Colonic mucosa (tissue), 4 donors: ENCODE measurements at places on chromosomes 4 and X. TPM values are rescaled to one million over a fixed set of nuclear protein-coding genes. Genes with fewer than 3 reads are reported as not detected.
A peak's percentile ranks its signal among the peaks of the same experiment; 100 is the strongest.

DNA sequence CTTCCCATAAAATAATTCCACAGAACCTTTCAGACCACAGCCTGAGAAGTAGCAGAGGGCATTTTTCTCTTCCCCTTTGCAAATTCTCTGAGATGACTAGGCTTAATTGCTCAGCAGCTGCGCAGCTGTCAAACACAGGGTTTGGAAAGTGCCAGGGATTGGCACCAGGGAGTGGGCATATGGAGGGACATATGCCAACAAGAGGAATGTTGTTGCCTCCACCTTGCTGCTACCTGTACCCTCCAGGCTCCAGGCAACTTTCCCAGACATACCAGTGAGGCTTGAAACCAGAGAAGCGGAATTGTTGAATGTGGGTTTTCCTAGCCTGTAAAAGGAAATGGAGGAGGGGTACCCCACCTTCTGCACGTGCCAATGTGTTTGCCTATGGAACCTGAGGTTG is 256.2 kb upstream of the GPR101 start:
- no peak for DNase-seq

GRCh38 chr4:151519728-151520415 is 110.9 kb downstream of the FHIP1A start:
- DNase-seq, result no peak

- no peak for DNase-seq
Observed at GRCh38 chr4:101993002-101993841, 202.7 kb downstream of the BANK1 start.

DNA sequence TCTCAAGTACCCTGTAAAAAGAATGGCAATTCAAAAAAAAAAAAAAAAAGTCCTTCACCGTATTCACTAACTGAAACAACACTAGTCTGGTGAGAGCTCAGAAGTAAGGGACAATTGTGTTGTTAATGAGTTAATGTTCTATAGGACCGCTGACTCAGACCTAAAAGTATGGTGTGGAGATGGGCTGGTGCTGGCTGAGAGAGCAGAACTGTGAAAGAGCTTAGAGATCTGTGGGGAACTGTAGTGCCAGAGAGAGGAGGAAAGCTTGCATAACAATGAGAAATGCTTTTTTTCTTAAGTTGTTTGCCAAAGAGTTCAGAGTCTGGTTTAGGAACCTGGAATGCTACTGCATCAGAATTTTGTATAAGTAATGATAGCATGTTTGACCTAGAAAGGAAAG is 65.1 kb downstream of the LHFPL1 start:
- DNase-seq, result no peak

DNA sequence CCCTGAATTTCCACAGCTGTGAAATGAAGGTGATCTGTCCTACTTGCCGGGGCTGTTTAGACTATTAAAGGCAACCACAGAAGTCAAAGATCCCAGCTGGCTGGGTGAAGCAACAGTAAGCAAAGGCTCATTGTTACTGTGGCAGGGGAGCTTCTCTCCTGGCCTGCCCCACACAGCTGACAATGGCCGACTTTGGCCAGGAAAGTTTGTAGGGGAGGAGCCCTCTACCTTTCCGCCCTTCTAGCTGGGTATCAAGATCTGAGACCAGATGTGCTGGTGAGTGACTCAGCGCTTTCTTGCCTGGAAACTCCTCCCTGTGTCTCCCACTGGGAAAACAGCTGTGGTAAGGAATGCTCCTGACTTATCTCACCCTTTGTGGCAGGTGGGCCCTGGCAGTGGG is 21.1 kb downstream of the RASSF6 start:
- peak; percentile 85 for DNase-seq

GRCh38 chr4:167221084-167221483 is 13.2 kb downstream of the SPOCK3 start:
- no peak for DNase-seq

GRCh38 chr4:87977521-87978278 is 2.2 kb downstream of the SPP1 start:
- no peak for DNase-seq

- no peak for DNase-seq
Observed at GRCh38 chr4:106301393-106302061, 14.5 kb downstream of the TBCK start.

GRCh38 chr4:141540643-141541042 is 95.7 kb upstream of the IL15 start:
- DNase-seq, result no peak

DNA sequence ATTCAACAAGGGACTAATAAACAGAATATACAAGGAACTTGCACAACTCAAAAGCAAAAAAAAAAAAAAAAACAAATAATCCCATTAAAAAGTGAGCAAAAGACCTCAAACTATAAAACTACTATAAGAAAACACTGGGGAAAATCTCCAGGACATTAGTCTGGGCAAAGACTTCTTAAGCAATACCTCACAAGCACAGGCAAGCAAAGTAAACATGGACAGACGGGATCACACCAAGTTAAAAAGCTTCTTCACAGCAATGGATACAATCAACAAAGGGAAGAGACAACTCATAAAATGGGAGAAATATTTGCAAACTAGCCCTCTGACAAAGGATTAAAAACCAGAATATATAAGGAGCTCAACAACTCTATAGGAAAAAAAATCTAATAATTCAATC is 17.1 kb upstream of the BMP15 start:
- DNase-seq, result no peak

DNA sequence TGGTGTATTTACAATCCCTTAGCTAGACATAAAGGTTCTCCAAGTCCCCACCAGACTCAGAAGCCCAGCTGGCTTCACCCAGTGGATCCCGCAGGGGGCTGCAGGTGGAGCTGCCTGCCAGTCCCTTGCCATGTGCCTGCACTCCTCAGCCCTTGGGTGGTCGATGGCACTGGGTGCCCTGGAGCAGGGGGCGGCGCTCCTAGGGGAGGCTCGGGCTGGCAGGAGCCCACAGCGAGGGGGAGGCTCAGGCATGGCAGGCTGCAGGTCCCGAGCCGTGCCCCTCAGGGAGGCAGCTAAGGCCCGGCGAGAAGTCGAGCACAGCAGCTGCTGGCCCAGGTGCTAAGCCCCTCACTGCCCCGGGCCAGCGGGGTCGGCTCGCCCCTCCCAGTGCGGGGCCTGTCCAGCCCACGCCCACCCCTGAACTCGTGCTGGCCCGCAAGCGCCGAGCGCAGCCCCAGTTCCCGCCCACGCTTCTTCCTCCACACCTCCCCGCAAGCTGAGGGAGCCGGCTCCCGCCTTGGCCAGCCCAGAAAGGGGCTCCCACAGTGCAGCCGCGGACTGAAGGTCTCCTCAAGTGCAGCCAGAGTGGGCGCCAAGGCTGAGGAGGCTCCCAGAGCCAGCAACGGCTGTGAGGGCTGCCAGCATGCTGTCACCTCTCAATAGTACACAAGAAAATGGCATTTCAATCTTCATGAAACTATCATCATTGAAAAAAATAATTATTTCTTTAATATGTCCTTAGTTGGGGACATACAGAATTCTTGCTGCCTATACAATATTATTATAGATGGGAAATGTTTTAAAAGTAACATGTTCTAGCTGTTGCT is 189.1 kb downstream of the SLC7A11 start:
- DNase-seq, result no peak

GRCh38 chrX:12615061-12615460 is 176.2 kb upstream of the PRPS2 start:
- no peak for DNase-seq

GRCh38 chr4:38178392-38178995 is 218.3 kb downstream of the PTTG2 start:
- no peak for DNase-seq

GRCh38 chrX:11932423-11932822 is 174.4 kb downstream of the MSL3 start:
- DNase-seq, result no peak

- DNase-seq, result peak; percentile 31
Observed at GRCh38 chr4:77600521-77601451, 4.8 kb upstream of the CXCL13 start.

- DNase-seq, result no peak
Observed at GRCh38 chr4:93061826-93062225, 758.1 kb downstream of the GRID2 start.

- DNase-seq, result no peak
Observed at GRCh38 chr4:175373031-175373430, 439.0 kb downstream of the GPM6A start.

- DNase-seq, result peak; percentile 48
Observed at GRCh38 chrX:74248889-74249288, 55.1 kb upstream of the ZCCHC13 start.

DNA sequence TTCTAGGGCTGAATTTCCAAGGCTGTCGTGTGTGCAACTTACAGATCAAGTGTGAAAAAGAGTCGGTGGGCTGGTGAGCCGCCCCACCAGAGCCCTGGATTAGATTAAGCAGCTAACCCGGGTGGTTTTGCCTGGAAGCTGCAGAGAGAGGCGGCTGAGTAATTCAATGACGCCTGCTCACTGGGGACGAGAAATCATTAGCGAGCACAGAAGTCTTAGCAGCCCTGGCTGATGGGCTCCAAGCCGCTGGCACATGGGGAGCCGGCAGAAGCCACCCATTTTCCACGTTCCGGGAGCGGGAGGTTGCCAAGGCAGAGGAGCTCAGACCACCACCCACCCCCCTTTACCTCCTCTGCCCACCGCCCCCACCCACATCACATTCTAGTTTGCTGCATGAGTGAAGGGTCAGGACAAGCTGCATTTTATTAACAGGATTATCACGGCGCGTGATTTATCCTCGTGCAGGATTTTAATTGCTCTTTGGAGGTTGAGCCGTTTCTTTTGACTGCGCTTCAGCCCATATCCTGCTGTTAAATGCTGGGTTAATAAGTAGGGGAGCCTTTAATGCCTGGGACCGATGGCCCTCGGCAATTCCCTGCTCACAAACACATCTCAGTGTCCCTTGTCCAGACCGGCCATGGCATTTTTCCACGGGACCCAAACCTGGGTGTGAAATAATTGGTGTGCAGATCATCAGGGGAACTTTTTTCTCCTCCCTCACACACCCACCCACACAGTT is 19.1 kb downstream of the BCOR start:
- DNase-seq, result no peak

GRCh38 chr4:61246034-61246433 is 45.9 kb downstream of the ADGRL3 start:
- peak; percentile 16 for DNase-seq

- DNase-seq, result no peak
Observed at GRCh38 chr4:8721621-8722020, 129.1 kb downstream of the CPZ start.

DNA sequence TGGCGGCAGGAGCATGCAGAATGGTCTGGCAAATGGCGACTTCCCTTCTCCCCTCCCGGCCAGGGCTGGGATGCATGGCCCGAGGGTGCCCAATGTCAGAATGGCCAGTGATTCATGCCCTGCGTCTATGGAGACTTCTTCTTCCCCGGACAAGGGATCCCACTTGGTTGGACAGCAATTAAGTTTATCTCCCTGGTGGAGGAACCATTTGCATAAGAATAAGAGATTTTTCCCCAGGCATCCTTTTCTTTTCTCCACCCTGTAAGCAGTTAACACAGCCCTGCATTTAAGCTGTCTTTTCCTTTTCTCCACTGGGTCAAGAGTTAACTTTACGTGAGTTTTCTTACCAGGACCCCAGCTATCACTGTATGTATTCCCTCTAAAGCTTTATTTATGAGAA is 856.6 kb downstream of the GLUD2 start:
- no peak for DNase-seq

DNA sequence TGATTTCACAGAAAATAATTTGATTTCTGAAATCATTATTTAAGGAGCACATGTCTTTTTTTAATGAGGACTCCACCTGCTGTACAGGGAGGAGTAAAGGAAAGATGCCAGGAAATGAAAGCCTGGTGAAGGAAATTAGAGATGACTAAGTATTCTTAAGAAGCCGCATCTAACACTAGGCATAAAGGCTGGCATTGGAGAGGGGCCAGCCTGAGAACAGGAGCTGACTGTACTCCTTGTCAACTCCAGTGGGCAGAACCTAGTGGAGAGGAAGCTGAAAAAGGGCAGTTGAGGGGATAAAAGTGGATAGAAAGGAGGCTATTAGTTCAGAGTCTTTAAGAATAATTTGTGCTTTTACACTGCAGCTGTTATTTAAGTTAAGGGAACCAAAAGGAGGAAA is 393.0 kb downstream of the PPP1R2C start:
- no peak for DNase-seq

- DNase-seq, result no peak
Observed at GRCh38 chr4:174538876-174539250, 16.6 kb upstream of the HPGD start.

- peak; percentile 55 for DNase-seq
Observed at GRCh38 chr4:153465615-153466080, 512 bp upstream of the TMEM131L start.

DNA sequence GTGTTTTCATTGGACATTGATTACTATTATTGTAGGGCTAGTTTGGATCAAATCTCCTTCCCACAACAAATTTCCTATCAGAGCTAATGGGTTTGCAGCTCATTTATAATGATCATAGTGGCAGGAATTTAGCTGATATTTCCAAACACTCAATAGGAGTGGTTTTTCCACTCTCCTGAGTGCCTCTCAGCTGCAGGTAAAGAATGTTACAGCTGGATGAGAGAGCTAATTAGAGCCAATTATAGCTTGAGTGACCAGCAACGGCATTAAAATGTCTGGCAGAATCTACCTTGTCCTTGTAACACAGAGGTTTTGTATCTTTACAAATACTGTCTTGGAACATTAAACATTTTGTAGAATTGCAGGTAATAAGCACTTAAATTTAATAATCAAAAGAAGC is 602.8 kb upstream of the EPHA5 start:
- DNase-seq, result no peak

DNA sequence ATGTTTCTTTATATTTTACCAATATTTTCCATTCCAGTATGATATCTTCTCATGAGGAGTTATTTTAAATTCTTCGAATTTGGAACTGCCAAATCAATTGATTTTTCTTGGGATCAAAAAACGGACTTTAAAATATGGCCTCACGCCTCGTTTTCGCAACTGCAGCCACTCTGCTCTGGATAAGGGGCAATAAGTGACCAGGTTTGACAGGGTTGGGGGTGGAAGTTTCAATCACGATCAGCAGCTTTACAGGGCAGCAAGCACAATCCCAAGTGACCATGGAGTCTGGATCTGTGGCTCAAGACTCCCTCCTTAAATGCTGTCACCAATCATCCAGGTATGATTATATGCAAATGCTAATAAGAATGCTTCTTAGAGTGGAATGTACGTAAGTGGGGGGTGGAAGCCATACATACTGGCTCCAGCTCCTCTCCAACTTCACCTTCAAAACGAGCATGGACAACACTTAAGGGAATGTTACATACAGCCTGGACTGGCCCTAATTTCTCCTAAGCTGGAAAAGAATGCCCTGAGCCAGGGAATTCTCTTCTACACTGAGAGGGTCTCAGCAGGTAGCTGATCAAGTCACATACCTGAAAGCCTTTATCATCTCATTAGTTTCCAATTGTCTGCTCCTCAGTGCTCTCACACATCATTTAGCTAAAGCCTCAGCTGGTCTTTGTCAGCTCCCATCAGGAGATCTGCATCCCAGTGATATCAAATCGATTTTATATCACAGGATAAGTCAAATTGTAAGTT is 176.9 kb upstream of the DCAF8L1 start:
- DNase-seq, result no peak

The HPGDS gene
- 1.7 TPM for total RNA-seq

The SUPT20HL2 gene
- not detected for total RNA-seq

The GABRG1 gene
- total RNA-seq, result not detected

The VCX gene
- not detected for total RNA-seq

The KCND1 gene
- total RNA-seq, result 0.90 TPM

The DCAF4L1 gene
- total RNA-seq, result 0.15 TPM

The SPACA5 gene
- total RNA-seq, result not detected
